AG09319 (cell line): ENCODE measurements at places on chromosomes 11 and 22.

- DNase-seq: no peak
Observed at GRCh38 chr11:127050186-127050585, 49.6 kb upstream of the KIRREL3 start.

DNA sequence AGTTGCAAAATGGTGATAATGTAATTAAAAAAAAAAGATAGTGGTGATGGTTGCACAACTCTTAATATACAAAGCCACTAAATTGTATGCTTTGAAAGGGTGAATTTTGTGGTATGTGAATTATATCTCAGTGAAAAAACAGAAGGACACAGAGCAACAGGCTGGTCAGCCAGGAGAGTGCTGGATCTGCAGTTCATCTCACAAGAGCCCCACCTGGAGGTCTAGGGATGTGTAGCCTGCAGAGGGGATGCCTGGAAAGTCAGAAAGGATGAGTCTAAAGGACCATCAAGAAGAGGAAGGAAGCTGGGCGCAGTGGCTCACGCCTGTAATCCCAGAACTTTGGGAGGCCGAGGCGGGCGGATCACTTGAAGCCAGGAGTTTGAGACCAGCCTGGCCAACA, 9.0 kb downstream of the POLR3H start:
- no peak for DNase-seq

GRCh38 chr22:21641417-21641788, 699 bp upstream of the SDF2L1 start:
- no peak for DNase-seq

- DNase-seq: no peak
Observed at GRCh38 chr11:62324731-62325556, 12.3 kb upstream of the ASRGL1 start.

GRCh38 chr11:65323813-65324212, 9.1 kb downstream of the CDC42EP2 start:
- no peak for DNase-seq

DNA sequence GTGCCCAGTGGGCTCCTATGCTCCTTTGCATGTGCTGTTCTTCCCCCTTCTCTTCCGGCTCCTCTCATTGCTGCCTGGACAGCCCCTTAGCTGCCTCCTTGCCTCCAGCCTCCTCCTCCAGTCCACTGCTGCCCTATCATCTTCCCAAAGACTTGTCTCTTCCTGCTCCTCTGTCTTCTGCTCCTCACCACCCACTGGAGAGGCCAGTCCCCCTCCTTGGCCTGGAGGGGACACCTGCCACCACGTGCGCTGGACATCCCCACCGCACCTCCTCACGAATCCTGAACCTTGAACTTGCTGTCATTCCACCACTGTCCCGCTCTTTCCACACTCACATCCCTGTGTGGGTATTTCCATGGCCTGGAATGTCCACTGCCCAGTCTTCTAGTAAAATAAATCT, 49.8 kb downstream of the MICAL2 start:
- DNase-seq: no peak

DNA sequence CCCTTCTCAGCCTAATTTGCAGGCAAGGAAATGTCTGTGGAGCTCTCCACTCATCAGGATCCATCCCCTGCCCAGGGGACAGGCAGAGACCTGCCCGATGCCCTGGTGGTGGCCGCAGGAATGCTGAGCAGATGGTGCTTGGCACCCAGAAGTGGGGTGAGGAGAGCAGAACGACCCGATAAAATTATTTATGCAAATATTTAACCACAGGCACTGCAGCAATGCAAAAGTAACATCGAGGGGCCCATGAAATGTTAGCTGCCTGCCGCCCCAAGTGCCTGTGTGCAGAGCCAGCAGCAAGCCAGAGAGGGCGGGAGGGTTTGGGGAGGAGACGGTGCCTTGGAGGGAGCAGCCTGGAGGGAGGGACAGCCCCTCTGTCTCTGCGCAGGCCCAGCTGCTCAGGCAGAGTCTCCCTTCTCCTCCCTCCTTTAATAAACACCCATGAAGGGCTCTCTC, 205.5 kb downstream of the CTTN start:
- no peak for DNase-seq

DNA sequence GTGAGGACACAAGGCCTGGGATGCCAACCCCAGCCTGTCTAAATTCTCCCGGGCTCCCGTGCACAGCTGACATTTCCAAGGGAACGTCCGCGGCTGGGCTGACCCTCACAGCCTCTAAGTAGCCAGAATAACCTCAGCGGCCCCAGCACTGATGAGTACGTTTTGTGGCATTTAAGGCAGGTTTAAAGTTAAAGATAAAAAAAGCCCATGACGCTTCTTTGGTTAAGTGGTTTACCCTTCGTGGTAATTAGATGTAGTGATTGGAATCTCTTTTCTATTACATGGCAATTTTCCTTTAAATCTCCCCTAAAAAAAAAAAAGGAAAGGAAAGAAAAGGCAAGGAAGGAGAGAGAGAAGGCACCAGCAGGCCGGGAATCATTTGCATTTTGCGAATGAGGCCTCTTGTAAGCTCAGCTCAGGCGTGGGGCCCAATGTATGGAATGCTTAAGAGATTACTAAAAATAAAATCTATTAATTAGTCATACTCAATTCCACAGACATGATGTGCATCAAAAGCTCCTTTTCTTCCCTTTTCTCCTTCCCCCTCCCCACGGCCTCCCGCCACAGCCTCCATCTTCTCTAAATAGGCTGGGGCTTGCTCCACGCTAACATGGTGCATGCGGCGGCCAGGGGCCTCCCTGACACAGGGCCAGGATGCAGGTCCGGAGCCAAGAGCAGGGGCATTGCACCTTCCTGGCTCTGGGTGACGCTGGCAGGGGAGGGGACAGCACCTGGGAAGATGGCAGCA, 44.1 kb downstream of the MACROD1 start:
- peak; percentile 11 for DNase-seq

DNA sequence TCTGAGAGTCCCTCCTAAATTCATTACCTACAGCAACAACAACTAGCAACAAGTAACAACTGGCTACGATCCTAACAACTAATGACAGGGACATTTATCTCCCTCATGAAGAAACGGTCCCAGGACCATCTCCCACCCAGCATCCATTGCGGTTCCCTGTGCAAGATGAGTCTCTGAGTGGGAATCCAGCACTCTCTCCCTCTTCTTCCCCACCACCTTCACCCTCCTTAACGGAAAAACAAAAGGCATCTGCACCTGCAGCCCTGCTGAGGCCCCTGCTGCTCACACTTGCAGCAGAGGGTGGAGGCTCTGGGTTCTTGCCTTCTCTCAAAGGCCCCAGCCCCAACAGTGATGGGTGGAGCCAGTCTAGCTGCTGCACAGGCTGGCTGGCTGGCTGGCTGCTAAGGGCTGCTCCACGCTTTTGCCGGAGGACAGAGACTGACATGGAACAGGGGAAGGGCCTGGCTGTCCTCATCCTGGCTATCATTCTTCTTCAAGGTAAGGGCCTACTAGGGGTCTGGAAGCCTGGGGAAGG, at the start of gene CD3G:
Gene CD3G (plus strand): TSS at position 364 of the 535 bp plus-strand sequence. CDS start 80 bp downstream, at position 444.
- no peak for DNase-seq

DNA sequence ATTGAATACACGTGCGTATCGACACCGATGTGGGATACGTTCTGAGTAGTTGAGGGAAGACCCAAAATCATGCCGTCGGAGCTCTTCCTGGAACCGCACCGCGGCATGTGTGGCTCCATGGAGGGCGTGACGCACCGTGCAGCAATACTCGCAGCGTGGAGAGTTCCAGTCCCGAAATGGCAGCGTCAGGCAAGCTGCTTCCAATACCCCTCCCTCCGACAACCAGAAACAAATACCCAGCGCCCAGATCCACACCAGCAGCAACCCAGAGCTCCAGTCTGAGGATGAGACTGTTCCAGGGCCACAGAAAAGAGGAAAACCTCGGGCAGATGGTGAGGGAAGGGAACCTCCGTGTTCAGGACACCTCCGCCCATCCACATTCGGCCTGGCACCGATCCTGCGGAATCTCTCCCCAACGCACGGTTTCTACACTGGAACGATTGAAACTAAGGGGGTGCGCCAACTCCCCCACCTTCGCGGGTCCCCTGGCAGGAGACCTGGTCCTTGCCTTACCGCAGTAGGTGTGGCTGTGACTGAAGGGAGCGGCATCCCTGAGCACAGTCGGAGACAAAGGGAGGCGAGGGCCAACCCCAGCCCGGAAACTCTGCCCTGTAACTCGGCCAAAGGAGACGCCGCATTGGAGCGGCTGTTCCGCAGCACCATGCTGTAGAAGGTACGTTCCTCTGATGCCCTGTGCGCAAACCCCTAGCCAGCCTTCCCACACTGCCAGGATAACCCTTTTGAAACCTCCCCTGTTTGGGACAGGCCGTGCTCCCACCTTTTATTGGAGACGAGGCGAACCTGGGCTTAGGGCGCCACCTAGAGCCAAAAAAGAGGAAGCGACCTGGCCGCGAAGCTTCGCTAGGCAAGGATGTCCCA, 28.2 kb downstream of the DBX1 start:
- DNase-seq: peak; percentile 30

GRCh38 chr22:29457730-29458129, 19.3 kb downstream of the RFPL1 start:
- DNase-seq: no peak

DNA sequence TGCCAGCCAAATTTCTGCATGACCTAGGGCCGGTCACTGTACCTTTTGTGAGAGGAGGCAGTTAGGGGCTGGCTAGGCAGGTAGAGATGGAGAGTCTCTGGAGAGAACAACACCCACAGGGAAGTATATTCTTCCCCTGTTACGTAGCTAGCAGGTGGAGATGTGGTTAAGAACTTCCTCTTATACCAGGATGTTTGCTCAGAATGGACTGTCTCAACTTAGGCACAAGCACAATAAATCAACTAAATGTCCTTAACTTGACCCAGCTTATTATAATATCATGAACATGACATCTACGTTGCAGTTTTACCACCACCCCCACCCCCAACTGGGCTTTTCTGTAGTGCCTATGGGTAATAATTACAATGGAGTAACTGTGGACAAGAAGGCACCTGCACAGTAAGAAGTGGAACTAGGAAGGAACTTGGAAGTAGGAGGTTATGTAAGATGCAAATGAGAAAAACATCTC, 60.7 kb upstream of the MPEG1 start:
- no peak for DNase-seq

GRCh38 chr22:38069372-38070249, 12.4 kb downstream of the PICK1 start:
- DNase-seq: peak; percentile 61

DNA sequence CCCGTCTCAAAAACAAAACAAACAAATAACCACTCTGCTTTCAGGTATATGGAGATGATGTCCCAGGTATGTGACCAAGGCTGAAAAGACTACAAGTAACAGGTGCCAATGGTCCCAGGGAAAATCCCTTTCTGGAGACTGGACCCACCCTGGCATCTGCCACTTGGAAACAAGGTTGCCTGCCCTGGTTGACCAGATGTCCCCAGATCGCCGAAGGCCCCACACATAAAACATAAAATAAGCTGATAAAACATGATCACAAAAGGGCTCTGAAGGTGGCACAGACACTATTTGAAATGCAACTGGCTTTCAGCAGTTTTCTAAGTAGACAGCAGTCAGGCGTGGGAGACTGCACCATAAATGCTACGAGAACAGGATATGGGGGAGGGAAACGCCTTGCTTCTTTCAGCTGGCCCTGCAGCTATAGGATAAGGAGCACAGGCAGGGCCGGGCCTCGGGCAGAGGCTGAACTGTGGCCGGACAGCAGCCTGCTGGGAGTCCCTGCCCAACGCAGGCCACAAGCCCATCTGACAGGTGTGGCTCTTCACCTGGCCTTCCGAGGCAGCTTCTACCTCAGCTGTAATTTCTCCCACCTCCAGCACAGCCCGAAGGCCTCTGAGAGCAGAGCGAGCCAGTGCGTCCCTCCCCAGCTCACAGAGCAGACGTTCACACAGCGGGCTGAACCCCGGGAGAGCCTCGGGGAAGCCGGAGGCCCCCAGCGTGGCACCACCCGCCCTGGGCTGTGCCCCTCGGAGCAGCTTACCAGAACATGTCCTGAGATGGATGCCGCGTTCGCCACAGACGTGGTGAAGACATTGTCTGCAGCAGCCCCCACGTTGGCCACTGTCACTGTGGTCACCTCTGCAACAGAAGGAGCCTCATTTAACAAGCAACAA, 4.0 kb downstream of the DEAF1 start:
- DNase-seq: no peak

GRCh38 chr11:9379041-9379440, 5.4 kb upstream of the IPO7 start:
- no peak for DNase-seq

DNA sequence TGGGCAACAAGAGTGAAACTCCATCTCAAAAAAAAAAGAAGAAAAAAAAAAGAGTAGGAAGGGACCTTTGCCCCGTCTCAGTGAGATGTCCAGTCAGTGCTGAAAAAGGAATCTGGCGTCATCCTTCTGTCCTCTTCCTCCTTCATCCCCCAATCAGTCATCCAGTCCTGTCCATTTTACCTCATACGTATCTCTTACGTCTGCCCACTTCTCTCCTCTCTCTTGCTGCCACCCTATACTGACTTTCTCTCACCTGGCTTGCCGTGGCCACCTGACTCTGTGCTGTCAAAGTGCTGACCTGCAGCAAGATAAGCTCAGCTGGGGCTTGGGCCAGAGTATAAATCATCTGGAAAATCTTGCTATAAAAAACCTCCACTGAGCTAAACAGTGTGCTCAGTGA, 13.6 kb downstream of the SEPTIN3 start:
- no peak for DNase-seq

DNA sequence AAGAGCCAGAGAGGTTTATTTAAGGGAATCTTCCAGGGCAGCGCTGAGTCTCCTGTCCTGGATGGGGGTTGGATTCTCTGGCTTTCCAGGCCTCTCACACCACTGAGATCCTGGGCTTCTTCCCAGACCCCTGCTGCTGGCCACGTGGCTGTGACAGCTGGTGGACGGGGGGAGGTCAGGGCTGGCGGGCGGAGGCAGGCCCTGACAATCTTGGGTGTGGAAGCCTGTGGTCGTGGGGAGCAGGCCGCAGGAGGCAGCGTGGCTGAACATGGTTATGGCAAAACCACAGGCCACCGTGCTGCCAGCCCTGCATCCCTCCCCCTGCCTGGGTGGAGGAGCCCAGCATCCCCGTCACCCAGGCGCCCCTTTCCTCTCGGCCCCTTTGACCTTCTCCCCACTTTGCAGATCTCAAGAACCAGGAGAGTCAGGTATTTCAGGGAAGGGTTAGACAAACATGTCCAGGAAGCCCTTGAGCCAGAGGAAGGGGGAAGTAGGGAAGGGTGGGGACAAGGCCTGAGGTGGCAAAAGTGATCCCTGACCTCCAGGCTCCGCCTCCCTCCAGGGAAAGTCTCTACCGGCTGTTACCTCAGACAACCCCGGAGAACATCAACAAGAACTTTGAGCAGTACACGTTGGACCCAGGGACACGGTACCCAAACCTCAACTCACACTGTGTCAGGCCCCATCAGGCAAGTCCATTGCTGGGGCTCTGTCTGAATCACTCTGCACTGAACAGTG, 111.8 kb downstream of the MICAL2 start:
- DNase-seq: no peak

- DNase-seq: no peak
Observed at GRCh38 chr11:4672470-4672869, 25.2 kb downstream of the OR51E2 start.

- no peak for DNase-seq
Observed at GRCh38 chr11:76626921-76627401, 43.6 kb downstream of the LRRC32 start.

DNA sequence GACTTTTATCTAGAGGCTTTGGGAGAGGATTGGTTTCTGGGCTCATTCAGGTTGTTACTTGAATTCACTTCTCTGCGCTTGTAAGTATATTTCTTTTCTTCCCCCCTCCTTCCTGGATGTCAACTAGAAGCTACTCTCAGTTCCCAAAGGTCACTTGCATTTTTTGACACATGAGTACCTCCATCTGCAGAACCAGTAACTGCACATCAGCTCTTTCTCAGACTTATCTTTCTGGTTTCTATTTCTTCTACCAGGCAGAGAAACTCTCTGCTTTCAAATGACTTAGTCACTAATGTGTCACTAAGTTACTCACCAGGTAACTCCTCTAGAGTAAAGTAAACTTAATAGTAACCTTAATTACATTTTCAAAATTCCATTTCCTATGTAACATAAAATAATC, 773.0 kb upstream of the LUZP2 start:
- no peak for DNase-seq
